ENCODE measurements at places on chromosomes 6 and 20.

DNA sequence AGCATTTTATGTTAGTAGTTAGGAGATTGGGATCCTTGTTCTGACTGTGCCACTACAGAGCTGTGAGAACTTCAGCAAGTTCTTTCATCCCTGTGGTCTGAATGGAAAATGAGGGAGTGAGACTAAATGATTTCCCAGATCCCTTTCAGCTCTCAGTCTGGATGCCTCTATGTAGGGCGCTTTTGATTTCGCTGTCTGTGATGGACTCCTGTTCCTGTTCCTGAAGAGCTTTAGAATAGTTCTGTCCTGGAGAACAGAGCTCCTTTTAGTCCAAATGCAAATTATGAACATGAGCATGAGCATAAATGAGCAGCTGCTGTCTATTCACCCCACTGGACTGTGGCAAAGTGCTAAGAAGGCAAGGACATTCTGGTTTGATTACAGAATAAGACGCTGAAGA lies 61.4 kb upstream of the NT5E start:
- no peak for DNase-seq

DNA sequence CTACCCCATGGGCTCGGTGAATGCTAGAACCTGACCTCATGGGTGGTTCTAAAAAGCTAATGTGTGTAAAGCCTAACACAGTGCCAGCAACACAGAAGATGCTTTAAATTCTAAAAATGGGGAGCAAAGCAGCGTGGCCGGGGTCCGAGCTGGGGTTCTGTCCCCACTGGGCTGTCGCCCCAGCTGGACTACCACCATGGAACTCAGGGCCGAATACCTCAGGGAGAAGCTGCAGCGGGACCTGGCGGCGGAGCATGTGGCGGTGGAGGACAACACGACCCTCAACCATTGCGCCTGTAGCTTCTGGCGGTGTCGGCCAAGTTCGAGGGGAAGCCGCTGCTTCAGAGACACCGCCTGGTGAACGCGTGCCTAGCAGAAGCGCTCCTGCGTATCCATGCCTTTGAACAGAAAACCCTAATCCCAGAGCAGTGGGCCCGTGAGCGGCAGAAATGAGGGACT lies 8.4 kb downstream of the SOX4 start:
- DNase-seq, result no peak

- DNase-seq, result no peak
Observed at GRCh38 chr20:53794529-53795115, 201.0 kb upstream of the ZNF217 start.

DNA sequence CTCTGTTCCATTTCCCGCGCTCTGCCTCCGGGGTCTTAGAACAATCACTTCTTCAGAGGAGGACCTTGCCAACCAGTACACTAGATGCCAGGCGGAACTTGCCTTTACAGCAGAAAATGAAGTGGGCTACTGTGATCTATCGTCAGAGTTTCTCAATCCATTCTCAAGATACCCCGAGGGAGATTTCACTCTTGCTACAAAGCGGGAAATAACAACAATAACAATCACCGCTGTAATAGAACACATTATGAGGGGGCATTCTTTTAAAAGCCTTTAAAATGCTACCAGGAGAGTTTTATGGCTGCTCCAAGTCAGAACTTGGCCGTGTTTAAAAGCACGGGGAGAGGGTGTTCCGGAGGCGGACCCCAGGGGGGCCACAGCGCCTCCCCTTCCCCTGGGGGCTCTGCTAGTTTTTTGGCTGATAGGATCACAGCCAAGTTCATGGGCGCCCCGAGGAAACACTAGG lies 617.0 kb upstream of the AGPAT4 start:
- DNase-seq, result no peak

GRCh38 chr6:3323696-3324261 lies 65.0 kb downstream of the PSMG4 start:
- DNase-seq, result no peak

- DNase-seq, result no peak
Observed at GRCh38 chr6:80967609-80968008, 784.9 kb downstream of the TENT5A start.

DNA sequence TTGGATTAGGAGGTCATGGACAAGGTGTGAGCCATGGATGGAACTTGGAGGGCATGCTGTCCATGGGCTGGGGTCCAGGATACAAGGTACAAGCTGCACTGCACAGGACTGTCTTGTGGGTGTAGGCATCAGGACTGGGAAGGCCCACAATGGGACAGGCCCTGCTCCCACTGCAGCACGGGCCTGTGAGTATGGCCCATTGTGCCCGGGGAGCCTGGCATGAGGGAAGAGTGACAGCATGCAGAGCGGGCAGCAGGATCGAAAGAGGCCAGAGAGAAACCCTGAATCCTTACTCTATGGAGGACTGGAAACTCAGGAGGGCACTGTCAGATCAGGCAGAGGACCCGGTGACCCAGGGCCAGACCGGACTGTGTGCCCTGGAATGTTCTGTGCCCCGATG lies 211.3 kb downstream of the PREX1 start:
- DNase-seq, result no peak

DNA sequence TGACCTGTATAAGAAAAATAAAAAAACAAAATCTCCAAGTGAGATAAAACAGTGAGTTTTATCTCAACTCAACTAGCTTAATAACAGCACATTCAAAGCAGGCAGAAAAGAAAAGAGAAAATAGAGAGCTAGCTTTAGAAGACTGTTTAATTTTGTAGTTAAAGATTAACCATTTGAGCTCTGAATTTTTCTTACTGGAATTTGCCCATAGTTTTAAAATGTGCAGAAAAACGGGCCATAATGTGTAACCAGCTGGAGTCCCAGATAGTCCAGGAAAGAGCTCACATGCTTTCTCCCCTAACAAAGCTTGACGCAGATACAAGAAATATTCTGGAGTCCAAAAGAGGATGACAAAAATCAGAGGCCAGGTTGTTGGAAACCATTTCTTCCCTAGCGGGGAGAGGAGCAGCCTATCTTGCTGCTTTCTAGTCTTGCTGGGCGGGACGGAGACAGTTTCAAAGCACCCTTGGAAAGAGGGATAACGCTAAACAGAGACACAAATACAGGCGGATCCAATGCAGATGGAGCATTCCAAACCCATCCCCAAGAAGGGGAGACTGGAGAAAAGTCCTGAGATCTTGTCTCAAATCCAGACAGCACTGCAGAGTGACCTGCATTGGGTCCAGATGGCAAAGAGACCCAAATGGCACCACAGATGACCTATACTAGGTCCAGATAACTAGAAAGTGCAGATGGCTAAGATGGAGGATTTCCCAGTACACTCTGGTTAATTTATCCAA lies 16.1 kb downstream of the TTK start:
- no peak for DNase-seq

- no peak for DNase-seq
Observed at GRCh38 chr6:82331031-82331773, 32.4 kb upstream of the TPBG start.

DNA sequence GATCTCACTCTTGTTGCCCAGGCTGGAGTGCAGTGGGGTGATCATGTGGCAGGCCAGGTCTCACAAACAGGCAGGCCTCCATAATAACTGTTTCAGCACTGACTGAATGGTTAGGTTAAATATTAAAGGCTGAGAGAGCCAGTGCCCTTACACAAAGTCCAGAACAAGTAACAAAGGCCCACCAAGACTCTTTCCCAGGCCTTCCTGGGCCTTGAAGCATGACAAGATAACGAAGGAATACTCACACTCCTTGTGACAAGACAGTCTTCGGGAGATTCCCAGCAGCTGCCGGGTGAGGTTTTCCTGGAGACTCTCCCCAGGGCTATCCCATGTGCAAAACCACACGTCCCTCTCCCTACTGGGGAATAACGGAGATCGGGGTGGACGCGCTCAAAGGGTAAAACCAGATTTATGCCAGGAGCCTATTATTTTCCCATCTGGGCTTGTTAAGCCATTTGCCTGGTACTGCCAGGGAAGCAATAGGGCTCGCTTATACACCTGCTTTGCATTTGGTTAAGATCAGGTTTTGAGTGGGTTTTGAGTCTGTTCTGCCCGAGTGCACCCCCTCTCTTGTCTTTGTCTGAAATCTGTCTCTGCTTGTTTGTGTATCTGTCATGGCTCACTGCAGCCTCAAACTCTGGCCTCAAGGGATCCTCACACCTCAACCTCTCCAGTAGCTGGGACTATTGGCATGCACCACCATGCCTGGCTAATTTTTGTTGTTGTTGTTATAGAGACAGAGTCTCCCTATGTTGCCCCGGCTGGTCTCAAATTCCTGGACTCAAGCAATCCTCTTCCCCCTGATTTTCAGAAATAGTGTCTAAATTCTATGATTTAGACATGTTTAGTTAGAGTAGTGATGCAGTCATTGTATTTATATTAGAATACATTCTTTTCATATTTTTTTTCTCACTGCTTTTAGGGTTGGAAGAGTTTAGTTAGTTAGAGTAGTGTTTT lies 1.4 kb upstream of the ENPP3 start:
- no peak for DNase-seq
